ENCODE measurements at places on chromosomes 3 and 15.

DNA sequence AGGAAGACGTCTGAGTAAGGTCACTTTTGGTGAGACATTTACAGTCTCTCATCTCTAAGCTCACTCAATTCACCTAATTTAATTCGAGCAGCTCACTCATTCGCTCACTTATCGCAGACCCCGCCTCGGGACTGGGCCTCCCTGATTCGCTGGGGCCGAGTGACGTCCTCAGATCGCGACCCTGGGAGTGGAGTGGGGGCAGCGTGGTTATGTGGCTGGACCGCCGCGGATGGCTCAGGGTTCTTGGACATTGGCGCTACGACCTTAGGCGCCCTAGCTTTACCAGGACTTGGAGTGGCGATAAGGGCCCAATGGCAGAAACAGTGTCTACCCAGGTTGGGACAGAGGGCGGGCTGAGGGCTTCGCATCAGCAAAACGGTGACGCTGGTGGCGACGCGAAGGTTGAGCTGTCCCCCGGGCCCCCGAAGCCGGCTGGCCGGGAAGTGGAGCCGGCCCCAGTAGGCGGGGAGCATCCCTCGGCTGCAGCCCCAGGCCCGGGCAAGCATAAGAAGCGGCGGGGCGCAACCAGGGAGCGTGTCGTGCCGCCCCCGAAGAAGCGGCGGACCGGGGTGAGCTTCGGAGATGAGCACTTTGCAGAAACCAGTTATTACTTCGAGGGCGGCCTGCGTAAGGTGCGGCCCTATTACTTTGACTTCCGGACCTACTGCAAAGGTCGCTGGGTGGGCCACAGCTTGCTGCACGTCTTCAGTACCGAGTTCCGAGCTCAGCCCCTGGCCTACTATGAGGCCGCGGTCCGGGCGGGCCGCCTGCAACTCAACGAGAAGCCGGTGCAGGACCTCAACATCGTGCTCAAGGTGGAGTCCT is at the start of gene RPUSD2:
RPUSD2 (plus strand) TSS at position 171 of the 825 bp plus-strand sequence; CDS start at position 210, 39 bp downstream.
- DNase-seq: peak; percentile 91

- no peak for DNase-seq
Measured at GRCh38 chr3:15313461-15313860, 18.9 kb downstream of the SH3BP5 start.

GRCh38 chr15:25801586-25802284 is 61.4 kb downstream of the ATP10A start:
- no peak for DNase-seq

- no peak for DNase-seq
Measured at GRCh38 chr3:143484846-143485512, 363.3 kb downstream of the SLC9A9 start.

DNA sequence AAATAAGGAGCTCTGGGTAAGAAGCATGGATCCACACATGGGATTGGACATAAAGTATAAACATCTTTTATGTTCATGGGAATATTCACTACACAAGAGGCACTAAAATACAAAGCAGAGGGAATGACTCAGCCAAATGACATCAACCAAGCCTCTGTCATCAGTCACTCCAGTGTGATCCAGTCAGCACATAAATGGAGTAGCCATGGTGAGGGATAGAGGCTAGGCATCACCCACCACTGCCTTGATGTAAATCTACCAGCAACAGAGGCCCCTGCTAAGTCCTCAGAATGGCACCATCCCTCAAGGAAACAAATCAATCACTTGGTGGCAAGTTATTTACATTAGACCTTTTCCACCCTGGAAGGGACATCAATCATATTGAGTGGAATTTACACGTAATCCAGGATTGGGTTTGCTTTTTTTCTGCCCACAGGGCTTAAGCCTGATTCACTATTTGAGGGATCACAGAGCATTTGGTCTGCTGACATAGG is 27.2 kb downstream of the VEPH1 start:
- no peak for DNase-seq

- DNase-seq: no peak
Measured at GRCh38 chr3:139772539-139773500, 95.0 kb upstream of the NMNAT3 start.

DNA sequence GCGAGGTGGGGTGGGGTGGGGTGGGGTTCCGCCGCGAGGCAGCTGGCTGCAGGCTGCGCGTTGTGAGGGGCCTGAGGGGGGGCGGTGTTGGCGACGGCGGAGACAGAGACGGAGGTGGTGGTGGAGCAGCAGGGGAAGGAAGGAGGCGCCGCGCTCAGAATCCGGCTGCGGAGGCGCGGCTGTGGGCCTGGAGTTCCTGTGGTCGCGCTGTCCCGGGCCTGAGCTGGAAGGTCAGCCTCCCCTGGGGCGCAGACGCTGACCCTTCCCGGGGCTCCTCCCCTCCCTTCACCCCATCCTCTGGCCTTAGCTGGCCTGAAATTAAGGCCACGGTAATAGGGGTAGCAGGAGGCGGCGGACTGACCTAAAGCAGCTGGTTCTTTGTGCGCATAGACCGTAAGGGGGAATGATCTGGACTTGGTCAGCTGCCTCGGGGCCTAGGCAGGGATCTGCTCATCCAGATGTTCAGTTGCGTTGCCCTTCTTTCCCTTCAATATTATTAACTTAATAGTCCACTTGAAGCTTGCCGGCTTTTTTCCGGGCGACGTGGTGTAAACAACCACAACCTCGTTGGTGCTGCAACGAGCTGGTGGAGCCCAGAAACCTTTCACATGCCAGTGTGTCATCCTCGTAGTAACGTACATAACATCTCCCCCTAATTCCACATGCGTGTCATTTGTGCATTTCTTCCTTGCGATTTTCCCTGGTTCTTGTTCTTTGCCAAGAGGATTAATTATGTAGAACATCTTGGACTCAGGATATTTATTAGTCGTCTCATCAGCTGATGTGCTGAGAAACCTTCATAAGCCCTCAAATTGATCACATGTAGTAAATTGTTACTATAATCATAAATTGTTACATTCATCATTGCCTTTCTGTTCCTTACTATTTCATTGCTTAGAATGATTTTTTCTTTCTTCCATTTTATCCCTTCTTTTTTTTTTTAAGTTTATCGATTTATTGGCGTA is 626 bp downstream of the SEC62 start:
- no peak for DNase-seq
